ENCODE measurements at places on chromosomes 1 and 21. TPM values are rescaled to one million over a fixed set of nuclear protein-coding genes. Genes with fewer than 3 reads are reported as not detected.

Gene RHD
- not detected for total RNA-seq

Gene CFHR2
- not detected for total RNA-seq

Gene KCNQ4
- total RNA-seq = not detected

Gene C1orf185
- not detected for total RNA-seq

Gene OR13G1
- total RNA-seq = not detected

Gene DCST1
- total RNA-seq = not detected

Gene PLA2G2F
- not detected for total RNA-seq

Gene OLFML3
- 623 TPM for total RNA-seq

Gene ANXA9
- total RNA-seq = 0.26 TPM

Gene MOB3C
- 4.8 TPM for total RNA-seq

Gene NDUFV3
- 44.3 TPM for total RNA-seq

Gene MFAP2
- 118 TPM for total RNA-seq

Gene MPL
- total RNA-seq = not detected

Gene PSMA5
- 28.9 TPM for total RNA-seq

Gene PDIK1L
- 1.7 TPM for total RNA-seq

Gene CACNA1S
- 0.94 TPM for total RNA-seq

Gene FAM131C
- 0.23 TPM for total RNA-seq

Gene IFNAR1
- total RNA-seq = 16.8 TPM

Gene CCDC27
- total RNA-seq = not detected

Gene TLCD4
- 0.09 TPM for total RNA-seq

Gene FMO4
- 7.4 TPM for total RNA-seq

Gene OR2T11
- total RNA-seq = not detected

Gene TIPRL
- 33.0 TPM for total RNA-seq

Gene IVL
- not detected for total RNA-seq

All from pericardium fibroblast (primary cell).